ENCODE measurements at places on chromosomes 3 and 15.
A peak's percentile ranks its signal among the peaks of the same experiment; 100 is the strongest.

DNA sequence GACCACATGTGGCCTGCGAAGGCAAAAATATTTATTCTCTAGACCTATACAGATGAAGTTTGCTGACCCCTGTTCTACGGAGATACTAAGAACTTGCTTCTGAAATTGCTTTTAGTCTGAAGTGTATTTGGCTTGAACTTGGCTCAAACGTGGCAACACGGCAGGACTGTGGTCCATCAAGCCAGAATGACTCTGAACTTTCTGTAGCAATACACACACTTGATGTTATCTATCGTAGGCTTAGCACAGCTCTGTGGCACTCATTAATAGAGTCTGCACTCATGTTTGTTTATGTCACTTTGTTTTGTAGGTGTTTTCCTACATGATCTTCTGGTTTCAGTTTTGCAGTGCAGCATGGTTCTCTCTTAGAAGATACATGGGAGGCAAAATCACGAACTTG, 298.1 kb downstream of the ADAMTS17 start:
- no peak for DNase-seq

DNA sequence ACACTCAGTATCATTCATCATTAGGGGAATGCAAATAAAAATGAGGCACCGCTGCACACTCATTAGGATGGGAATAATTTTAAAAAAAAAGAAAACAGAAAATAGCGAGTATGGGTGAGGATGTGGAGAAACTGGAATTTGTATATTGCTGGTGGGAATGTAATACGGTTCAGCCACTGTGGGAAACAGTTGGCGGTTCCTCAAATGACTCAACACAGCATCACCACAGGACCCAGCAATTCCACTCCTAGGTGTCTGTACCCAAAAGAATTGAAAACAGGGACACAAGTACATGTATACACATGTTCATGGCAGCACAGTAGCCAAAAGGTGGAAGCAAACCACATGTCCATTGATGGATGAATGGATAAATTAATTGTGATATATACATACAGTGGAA, 35.2 kb upstream of the RFTN1 start:
- DNase-seq, result no peak

DNA sequence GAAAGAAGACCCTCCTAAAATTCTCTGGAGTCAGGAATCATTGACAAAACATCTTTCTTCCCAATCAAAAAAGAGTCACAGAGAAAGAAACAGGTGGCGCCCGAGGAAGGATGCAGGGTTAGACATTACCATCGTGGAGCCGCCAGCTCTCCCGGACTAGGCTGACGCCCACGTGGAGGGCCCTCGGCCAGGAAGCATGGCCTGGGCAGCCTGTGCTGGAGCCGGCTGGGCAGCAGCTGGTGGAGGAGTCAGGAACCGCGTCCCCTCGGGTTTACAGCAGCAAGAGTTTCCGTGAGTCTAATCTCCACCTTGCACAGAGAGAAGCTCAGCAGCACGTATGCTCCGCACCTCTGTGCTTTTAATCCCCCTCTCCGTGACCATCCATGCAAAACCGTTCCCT, 533.7 kb upstream of the ATP11B start:
- DNase-seq, result no peak

- no peak for DNase-seq
Observed at GRCh38 chr3:41638381-41638780, 323.5 kb downstream of the ULK4 start.

GRCh38 chr3:15339786-15340215, 7.4 kb upstream of the SH3BP5 start:
- DNase-seq, result peak; percentile 74

DNA sequence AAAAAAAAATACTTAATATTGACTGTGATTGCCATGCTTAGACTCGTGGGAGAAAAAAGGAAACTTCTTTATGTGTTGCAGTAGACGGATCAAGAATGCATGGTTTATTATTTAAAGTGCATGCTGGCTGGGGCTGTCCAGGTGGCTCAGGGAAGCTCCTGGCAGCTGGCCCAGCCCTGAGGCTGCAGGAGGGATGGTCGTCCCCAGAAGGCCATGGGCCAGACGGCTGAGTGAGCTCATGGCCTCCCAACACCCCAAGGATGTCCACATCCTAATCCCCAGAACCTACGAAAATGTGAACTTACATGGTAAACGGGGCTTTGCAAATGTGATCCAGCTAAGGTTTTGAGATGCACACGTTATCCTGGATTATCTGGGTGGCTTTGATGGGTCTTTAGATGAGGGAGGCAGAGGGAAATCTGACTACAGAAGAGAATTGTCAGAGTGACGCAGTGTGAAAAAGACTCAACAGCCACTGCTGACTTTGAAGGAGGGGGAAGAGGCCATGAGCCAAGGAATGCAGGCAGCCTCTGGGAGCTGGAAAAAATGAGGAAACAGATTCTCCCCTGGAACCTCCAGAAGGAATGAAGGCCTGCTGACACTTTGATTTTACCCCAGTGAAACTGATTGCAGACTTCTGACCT, 29.8 kb downstream of the ADAMTS17 start:
- no peak for DNase-seq
